ENCODE measurements at places on chromosomes 2 and 18.

DNA sequence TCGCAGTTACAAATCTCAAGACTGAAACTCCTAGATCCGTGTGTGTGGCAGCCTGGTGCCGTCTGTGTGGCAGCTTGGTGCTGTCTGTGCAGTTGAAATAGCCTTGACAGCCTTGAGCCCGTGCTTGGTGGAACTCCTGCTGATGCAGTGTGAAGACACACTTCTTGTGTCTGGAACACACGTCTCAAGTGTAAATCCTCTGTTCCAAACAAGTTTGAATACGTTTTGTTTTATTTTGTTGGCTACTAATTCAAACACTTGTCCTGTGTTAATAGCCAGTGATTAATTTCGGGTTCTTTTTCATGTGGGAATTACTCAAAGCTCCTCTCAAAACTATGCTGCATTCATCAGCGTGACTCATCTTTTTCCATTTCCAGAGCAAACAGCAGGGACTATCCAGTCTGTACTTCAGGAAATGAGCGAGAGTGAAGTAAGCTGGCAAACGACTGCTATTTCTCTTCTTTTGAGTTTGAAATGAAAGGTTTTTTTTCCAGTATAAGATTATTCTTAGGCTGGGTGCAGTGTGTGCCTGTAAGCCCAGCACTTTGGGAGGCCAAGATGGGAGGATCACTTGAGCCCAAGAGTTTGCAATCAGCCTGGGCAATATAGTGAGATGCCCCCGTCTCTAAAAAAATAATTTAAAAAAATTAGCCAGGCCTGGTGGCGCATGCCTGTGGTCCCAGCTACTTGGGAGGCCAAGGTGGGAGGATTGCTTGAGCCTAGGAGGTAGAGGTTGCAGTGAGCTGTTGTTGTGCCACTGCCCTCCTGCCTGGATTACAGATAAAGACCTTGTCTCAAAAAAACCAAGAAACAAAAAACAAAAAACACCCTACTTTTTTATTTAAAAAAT lies 152.9 kb downstream of the SPP2 start:
- DNase-seq: peak; percentile 96

GRCh38 chr2:239027391-239028252 lies 179.7 kb downstream of the TWIST2 start:
- DNase-seq: peak; percentile 17

- DNase-seq: no peak
Observed at GRCh38 chr2:152064001-152064400, 34.8 kb downstream of the CACNB4 start.

DNA sequence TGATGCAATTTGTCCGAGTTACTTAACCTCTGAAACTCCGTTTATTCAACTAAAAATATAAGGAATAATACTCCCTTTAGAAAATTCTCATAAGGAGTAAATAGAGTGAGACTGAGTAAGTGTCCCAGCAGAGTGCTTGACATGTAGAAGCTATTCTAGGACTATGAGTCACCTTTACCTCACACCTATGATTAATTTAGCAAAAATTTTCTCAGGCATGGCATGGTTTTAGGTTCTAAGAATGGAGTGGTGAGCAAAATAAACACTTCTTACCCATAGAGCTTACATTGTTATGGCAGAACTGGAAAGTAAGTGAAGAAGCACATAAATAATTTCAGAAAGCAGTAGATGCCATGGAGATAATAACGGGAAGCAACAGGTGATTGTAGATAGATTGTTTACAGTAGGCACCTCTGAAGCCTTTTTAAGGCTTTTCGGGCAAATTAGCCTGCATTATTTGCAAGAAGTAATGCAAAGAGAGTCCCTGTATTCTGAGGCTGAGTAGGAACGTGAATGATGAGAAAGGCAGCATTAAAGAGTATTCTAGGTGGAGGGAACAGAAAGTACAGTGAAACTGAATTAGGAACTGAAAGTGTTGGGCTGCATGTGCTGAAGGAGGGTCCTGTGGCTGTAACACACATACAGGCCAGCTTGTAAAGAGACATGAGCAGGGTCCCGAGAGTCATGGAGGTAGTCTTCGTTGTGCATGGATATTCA lies 209.2 kb downstream of the ZNF407 start:
- DNase-seq: peak; percentile 81

DNA sequence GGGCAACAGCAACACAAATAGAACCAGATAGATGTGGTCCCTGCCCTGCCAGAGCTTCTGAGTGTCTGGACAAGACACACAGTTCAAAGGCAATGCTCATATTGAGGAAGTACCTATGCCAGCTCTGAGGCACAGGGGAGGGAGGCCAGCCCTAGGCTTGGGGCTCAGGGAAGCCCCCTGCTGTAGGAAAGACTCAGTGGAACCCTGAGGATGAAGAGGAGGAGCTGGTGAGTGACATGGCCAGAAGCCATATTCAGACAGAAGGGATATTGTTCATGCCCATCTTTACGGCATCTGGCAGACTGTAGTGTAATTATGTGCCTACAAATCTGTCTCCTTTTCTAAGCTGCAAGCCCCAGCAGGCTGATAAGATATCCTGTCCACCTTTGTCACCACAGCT lies 8.8 kb downstream of the SIGLEC15 start:
- DNase-seq: no peak

DNA sequence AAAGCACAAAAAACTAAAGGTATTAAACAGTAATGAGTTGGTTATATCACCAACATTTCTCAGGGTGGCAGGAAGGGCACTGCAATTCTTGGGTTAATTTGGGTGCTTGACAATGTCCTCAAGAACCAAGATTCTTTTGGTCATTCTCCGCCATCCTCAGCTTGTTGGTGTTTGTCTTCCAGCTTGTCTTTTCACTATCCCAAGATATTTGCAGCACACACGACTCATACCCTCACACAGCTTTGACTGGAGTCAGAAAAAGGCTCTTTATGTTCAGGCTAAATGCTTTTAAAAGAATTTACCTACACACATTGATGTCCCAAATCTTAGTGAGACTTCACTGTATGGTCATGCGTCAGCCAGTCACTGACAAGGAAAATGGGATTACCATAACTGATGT lies 12.5 kb downstream of the GREB1L start:
- no peak for DNase-seq

- no peak for DNase-seq
Observed at GRCh38 chr2:49959961-49960553, 805.7 kb upstream of the FSHR start.

GRCh38 chr2:227082286-227082685 lies 81.7 kb downstream of the COL4A4 start:
- no peak for DNase-seq

DNA sequence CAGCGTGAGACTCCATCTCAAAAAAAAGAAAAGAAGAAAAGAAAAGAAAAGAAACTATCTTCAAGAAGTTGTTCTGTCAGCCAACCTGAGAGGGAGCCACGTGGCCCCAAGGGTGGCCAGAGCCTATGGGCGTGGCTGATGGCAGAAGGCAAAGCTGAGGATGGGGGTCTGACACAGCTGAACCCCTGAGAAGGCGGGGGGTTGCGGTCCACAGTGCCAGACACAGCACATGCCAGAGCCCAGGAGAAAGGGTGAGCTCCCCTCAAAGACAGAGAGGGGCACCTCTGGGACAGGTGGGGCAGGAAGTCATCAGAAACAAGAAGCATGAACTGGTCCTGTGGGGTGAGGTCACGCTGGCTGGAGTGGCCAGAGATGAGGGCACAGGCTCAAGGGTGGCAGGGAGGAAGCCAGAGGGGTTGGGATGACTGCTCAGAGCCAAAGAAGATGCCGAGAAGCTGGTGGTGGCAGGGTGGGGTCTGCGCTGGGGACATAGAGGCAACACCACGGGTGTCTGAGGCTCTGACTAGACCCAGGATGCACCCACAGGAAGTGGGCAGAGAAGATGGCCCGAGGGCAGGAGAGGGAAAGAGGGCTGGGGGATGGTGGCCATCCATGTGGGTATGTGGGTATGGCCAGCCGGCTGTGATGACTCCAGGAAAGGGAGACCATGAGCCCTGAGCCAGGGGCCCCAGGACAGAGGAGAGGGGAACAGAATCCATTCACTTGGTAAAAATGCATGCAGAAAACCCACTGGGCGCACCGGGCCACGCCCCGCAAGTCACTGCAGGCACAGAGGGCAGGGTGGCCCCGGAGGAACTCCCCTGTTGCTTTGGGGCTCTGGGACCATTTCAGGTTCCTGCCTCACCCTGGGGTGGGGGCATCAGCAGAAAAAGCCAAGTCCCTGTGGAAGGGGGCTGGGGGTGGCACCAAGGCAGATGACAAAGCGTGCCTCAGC lies 8.4 kb downstream of the KIF1A start:
- DNase-seq: no peak

DNA sequence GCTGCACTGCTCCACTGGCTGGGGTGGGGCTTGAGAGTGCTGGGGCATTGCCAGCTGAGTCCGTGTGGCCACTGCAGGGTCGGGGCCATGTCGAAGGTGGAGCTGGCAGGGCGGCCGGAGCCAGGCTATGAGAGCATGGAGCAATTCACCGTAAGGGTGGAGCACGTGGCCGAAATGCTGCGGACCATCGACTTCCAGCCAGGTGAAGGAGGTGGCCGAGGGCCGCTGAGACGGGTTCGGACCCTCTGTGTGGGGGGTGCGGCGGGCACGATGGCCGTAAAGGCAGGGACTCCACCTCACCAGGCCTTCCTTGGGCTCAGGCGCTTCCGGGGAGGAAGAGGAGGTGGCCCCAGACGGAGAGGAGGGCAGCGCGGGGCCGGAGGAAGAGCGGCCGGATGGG lies 2.1 kb downstream of the UCN start:
- no peak for DNase-seq

- DNase-seq: no peak
Observed at GRCh38 chr2:168736649-168737445, 65.6 kb upstream of the NOSTRIN start.

DNA sequence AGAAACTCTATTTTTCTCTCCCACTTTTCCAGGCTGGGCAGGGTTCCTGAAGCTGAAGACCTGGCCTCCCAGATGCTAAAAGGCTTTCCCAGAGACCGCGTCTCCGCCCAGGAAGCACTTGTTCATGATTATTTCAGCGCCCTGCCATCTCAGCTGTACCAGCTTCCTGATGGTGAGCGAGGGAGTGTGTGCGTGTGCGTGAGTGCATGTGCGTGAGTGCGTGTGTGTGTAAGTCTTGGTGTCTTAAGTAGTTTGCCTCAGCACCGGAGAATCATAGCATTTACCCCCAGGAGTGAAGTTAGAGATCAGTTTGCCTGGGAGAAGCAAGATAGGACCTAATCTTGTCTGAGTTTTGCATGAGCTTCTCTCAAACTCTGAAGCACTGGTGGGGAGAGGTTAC lies 73.7 kb downstream of the CDK15 start:
- DNase-seq: peak; percentile 33

- no peak for DNase-seq
Observed at GRCh38 chr2:217909156-217909820, 93.5 kb downstream of the TNS1 start.

- DNase-seq: no peak
Observed at GRCh38 chr2:86632672-86633071, 9.0 kb upstream of the RNF103 start.

GRCh38 chr2:240603081-240603835 lies 16.7 kb downstream of the CAPN10 start:
- DNase-seq: no peak

GRCh38 chr2:218877891-218878290 lies 2.8 kb upstream of the WNT10A start:
- no peak for DNase-seq

GRCh38 chr2:231926180-231926741 lies at the start of gene NPPC:
NPPC (minus strand) TSS chr2:231926396; CDS start chr2:231926249, 147 bp downstream.
- peak; percentile 28 for DNase-seq

- peak; percentile 97 for DNase-seq
Observed at GRCh38 chr18:55405893-55406406, 182.0 kb downstream of the TCF4 start.

DNA sequence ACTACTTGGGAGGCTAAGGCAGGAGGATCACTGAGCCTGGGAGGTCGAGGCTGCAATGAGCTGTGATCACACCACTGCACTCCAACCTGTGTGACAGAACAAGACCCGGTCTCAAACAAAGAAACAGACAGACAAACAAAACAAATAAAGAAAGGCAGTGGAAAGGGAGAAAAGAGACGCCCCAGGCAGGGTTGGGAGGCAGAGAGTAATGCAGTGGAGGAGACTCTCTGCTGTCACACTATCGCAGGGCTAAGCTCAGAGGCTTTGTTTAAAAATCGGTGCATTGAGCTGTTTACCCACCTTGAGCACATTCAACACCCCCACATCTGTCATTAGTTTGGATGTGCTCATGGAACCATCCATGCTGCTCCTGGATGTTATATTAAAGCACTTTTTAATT lies 84.2 kb upstream of the RMP24 start:
- no peak for DNase-seq
